ENCODE measurements at places on chromosomes 16 and 17.
A peak's percentile ranks its signal among the peaks of the same experiment; 100 is the strongest.

GRCh38 chr17:51435641-51436091 is 175.3 kb downstream of the UTP18 start:
- DNase-seq: peak; percentile 51

DNA sequence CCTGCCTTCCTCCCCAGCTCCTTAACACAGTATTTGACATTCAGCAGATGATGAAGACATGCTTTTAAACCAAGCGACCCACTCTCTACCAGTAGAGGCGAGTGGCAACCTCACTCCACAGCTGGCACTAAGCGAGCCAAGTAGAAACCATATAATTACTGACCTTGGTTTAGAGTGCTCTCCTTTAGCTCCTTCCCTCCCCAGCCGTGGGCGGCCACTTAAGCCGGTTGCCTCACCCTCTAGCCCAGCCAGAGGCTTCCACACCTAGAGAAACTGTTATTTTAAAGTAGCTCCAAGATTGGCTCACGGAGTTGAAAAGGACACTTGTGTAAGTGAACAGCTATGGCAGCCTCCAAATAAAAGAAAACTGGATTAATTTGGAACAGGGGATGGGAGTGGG is 109.1 kb upstream of the CRHR1 start:
- DNase-seq: no peak

DNA sequence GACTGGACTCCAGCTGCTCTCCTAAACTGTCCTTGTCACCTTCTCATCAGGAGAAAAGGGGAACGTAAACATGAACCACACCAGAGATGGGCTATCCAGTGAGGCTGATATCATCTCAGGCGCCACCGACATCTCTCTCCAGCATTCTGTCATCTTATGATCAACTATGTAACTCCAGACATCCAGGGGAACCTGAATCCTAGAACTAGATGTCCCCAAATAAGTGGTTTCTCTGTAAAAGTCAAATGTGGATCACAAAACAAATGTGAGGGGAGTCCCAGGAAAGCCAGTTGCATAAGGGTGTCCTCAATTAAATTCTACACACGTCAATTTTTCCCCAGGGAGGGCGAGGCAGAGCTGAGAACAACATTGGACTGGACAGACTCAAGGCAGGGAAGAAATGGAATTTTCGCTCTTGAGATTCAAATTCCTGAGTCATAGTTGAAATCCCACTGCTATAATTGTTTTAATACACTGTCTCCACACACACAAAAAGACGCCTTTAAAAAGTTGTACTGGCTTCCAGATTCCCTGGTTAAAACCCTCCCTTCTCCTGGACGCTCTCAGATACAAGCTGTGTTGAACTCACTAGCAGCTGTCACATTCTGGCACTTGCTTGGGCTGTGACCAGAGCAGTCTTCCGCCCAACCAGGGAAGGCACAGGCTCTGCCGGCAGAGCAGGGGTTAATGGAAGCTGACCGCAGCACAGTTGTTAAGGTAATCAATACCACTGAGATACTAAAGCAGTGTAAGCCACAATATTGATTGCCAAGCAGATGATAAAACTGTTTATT is 62.6 kb downstream of the ZFHX3 start:
- no peak for DNase-seq

DNA sequence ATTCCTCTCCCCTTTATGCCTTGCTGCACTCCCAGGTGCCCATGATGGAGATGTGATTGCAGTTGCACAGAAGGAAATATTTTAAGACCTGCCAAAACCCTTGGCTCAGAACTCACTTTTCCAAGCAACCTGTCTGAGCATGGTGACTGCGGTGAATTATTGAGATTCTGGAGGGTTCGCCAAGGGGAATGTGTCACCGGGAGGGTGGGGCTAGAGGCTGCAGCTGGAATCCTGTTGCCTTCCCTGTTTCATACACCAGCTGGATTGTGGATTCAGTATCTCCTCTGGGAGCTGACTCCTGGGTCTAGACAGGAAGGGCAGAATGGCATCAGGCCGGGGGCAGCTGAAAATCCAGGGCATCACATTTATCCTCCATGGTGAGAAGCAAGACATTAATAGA is 527.2 kb downstream of the TMEM114 start:
- DNase-seq: no peak

GRCh38 chr17:80220736-80221215 is 549 bp downstream of the SLC26A11 start:
- DNase-seq: no peak

- DNase-seq: peak; percentile 48
Observed at GRCh38 chr16:83215406-83216001, 588.7 kb downstream of the CDH13 start.

- no peak for DNase-seq
Observed at GRCh38 chr16:49000594-49000993, 281.0 kb downstream of the CBLN1 start.

DNA sequence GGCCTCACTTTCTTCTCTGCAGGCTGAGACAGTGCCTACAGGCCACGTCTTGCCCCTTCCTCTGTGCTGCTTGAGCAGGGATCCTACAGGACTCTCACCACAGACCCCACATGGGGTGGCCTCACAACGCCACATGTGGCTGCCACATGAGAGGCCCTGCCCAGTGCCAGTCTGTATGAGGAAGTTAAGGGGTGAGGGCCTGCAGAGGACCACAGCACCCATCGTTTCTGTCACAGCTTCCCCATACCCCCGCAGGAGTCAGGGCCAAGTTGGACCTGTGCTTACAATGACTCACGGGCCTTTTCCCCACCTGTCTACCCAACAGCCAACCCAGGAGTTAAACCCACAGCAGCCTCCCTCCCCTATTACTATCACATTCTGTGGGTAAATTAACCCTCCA is 2.9 kb upstream of the GSDMB start:
- no peak for DNase-seq

GRCh38 chr16:10966129-10966528 is 21.8 kb downstream of the CLEC16A start:
- no peak for DNase-seq
